ENCODE measurements at places on chromosomes 1 and 21.

DNA sequence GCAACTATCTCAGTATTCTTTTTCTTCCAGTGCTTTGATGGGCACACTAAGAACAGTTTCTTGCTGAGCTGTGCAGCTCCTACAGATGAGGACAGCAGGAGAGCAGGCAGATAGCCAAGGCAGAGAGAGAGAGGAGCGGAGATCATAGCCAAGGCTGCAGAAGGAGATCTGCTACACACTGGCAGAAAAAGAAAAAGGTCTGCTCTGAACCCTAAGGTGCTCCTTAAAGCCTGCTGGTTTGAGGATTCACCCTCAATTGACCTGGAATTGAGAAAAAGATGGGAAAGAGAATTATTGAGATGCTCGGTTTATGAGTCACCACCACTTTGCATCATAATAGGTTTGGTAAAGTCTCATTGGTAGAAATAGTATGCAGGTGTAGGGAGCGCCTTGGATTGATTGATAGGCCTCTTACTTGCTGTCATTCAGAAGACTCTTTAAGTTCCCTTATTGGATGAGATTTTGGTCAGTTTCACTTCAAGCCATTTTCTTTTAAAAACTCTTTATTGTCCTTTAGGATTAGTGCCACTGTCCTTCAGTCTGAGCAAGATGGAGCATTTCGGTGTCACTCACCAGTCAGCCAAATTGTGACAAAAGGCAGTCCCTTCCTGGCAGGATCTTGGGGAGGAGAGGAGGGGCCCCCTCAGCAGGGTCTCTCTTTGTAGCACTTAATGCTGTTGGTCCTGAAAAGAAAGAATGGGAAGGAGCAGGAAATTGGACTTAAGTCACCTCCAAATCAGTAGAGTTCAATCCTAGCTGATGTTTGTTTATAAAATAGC lies 685.0 kb downstream of the ADGRL2 start:
- no peak for DNase-seq

- DNase-seq: no peak
Measured at GRCh38 chr1:228463009-228463558, 24.1 kb upstream of the RNF187 start.

DNA sequence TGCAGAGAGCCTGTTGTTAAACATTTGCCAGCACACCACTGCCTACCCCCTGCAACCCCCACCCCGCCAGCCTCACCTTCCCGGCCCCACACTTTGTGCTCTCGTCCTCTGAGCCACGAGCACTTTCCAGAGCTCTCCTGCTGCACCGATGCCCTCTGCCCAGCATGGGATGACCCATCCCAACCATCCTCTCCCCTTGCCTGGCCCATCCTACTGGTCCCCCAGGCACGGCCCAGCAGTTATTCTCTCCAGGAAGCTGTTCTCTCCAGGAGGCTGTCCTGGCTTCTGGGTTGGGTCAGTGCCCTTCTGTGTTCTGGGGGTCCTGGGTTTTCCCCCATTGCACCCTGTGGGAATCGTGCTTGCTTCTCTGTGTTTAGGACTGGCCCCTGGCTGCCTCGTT lies 60.1 kb upstream of the ABCG1 start:
- DNase-seq: no peak

DNA sequence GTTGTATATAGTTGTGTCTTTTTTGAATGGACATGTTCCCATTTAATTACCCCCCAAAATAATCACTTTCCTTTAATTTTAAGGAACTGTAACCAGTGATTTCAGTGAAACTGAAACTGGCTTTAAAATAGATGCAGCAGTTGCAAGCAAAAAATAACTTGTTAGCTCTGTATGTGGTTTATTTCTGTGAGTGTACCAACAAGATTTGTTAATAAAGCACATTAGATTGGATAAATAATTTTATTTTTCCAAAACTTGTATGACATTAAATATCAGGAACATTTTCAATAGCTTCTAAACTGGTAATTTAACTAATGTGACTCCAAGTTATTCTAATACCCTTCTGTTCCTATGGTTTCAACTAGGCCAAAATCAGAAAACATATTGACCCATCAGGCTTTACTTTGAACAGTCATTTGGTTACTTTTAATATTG lies 184.3 kb upstream of the CACYBP start:
- no peak for DNase-seq

- DNase-seq: no peak
Measured at GRCh38 chr21:45551316-45551715, 9.1 kb upstream of the SLC19A1 start.

DNA sequence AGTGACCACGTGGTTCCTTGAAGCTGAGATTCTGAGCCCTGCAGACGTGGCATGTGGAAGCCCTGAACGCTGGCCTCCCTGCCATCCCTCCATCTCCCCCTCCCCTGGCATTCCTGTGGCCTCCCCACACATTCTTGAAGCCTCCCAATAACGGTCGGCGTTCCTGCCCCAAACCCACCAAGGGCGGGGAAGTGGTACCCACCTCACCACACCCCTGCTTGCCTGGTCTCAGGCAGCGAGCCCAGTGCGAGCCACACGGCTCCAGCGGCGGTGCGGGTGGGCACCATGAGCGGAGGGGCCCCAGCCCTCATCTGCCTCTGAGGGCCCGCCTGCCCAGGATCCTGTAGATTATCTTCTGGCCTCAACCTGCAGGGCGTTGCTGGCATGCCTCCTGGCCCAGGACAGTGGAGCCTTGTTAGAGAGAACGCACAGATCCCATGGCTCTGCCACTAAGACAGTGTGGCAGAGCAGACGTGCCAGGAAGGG lies 20.6 kb upstream of the PRELP start:
- peak; percentile 88 for DNase-seq

GRCh38 chr21:34962586-34963222 lies 86.4 kb downstream of the RUNX1 start:
- DNase-seq: no peak

- no peak for DNase-seq
Measured at GRCh38 chr1:217311269-217311668, 319.6 kb downstream of the GPATCH2 start.

- DNase-seq: no peak
Measured at GRCh38 chr1:26626994-26627393, 68.8 kb upstream of the ARID1A start.

- DNase-seq: no peak
Measured at GRCh38 chr1:47228644-47229030, 3.4 kb downstream of the TAL1 start.

GRCh38 chr1:19800076-19800804 lies 524 bp upstream of the TMCO4 start:
- DNase-seq: peak; percentile 77

- no peak for DNase-seq
Measured at GRCh38 chr1:55118651-55119329, 79.4 kb downstream of the PCSK9 start.

- DNase-seq: no peak
Measured at GRCh38 chr1:244362476-244362875, 89.2 kb downstream of the ADSS2 start.

GRCh38 chr1:104082221-104082620 lies 332.5 kb downstream of the AMY1C start:
- no peak for DNase-seq

DNA sequence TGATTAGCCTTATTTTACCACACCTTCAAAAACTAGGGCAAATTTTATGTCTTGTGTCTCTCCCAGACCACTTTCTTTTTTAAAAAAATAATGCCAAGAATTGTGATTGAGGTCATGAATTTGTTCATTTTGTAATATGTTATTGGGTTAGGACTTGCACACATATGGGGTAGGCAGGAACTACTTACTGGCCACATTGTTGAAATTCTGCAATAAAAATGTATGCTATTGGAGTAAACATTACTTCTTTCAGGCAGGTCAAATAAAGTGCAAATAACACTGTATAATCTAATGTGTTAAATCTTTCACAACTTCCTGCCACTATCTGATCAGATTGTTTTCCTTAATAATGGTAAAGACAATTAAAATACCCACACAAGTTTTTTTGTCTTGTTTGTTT lies 166.6 kb upstream of the COL11A1 start:
- no peak for DNase-seq

- no peak for DNase-seq
Measured at GRCh38 chr1:193070386-193070753, 11.0 kb downstream of the RO60 start.

DNA sequence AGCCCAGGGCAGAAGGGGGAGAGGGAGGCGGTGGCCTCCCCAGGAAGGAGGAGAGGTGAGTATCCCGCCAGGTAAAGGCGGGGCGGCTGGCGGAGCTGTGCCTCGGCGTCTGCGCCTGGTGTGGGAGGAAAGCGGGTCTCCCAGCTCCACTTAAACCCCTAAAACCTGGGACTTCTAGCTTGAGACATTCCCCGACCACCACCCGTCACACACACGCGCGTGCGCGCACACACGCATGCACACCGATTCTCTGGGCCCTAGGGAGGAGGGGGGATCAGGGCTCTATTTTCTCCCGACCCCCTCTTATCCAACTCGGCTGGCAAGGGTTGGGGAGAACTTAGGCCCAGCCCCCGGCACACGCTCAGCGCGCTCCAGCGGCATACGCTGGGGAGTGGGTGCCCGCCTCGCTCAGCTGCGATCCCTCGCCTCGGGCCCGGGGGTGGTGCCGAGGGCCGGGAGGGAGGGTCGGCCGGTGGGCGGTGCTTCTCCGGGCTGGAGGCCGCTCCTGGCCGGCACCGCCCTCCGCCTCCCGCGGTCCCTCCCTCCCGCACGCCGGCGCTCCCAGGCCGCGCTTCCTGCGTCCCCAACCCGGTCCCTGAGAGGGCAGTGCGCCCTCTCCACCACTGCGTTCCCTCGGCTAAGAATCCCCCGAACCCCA lies at the start of gene TMEM51:
TSS of gene TMEM51 (plus strand) at position 564 of the 658 bp plus-strand sequence. CDS start 61,341 bp downstream, outside the sequence.
- DNase-seq: no peak

DNA sequence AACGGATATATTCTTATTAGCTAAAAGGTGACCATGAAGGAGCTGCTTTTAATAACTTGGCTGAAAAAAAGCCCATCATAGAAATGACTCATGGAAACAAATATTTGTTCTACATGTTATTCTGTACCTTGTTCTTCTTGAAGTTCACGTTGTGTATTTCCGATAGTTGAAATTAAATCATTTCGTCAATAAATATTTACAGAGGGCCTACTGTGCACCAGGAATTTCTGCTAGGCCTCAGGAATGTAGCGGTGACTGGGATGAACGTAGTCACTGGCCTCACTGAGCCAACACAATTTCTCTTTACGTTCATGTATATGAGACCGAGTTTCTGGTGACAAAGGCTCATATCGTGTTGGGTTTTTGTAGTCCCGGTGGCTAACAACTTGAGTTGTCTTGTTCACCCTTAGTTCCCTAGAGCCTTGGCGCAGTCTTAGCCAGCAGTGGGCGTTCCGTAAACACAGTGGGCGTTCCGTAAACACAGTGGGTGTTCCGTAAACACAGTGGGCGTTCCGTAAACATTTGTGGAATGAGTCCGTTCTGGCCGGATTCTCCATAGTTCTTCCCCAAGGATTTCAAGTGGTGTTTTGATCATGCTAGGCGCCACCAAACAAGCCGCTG lies 53.2 kb upstream of the VAMP3 start:
- DNase-seq: no peak

DNA sequence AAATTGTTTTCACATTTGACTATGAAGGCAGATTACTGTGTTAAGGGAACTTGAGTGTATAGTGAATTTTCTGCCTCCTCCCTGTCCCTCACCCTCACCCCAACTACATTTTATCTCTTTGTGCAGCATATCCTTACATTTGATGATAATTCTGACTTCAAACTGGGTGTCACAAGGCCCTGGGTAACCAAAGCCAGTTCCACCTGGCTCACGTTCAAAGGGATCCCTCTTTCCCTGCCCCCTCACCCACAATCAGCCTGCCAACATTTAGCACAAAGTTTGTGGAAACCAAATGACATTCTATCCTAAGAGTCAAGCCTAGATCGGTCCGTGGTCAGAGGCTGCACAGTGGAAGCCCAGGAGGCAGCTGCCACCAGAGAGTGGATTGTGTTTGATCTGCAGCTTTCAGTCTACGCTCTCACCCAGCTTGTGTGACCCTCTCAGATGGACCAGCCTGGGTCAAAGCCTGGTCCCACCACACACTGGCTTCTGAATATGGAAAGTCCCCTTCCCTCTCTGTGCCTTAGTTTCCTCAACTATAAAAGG lies 10.3 kb downstream of the KIAA0040 start:
- DNase-seq: no peak

- DNase-seq: no peak
Measured at GRCh38 chr1:18010945-18011344, 96.7 kb upstream of the IGSF21 start.

DNA sequence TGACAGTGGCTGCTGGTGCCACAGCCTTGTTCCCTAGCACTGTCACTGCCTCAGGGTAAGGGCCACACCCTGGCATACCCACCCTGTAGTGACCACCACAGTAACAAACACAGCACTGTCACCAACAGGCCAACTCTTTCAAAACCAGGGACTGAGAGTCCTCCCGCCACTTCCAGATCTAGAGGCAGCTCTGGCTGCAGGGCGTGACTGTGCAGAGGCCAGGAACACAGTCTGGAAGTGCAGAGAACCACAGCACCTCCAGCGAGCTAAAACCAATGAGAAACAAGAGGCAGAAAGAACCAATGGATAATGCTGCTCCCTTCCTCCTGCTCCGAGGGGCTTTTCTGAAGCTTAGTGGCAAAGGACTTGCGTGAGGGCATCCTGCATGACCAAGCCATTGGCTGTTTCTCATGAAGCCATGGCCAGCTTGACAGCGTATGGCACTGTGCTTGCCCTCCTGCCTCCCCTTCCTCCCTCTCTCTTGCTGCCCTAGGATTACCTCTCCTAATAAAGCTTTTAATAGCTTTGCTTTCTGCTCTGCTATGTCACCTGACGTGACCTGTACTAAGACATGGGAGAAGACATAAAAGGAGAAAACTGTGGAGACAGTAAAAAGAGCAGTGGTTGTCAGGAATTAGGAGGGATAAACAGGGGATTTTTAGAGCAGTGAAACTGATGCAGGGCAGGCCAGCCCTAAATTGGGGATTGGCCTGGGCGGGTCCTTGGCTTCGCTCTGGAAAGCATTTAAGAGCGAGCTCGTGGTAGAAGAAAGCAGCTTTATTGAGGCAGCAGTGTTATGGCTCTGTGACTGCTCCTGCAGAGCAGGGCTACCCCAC lies 7.2 kb downstream of the PARP1 start:
- no peak for DNase-seq

- peak; percentile 35 for DNase-seq
Measured at GRCh38 chr1:21781815-21782348, 1.1 kb downstream of the USP48 start.

DNA sequence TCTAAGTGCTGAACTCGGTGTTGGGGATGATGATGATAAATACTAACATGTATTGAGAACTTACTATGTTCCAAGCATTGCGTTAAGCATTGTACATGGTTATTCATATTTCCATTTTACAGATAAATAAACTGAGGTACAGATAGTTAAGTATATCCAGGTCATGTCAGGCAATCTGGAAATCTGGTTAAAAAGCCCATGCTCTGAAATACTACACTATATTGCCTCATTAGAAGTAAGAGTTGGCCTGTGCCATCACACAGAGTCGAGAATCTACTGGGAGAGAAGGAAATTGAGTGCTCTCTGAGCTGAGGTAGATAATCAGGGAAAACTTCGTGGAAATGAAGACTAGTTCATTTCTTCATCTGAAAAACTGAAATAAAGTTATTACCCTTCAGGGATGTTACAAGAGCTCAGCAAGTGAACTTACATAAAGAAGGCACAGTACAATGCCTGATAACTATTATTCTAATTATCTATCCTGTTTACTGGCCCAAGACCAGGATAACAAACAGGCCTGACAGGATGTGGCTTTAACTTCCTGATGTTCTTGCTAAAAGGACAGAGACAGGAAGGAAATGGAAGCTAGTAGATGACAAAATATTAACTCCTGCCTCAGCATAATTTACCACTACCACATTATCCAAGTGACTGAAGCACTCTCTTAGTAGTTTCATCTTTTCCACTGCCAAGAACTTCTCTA lies 85.6 kb downstream of the EPS15 start:
- DNase-seq: no peak

Data from HS-27A (cell line).